Islet precursor cell (in vitro differentiated cells): ENCODE measurements at places on chromosomes 1 and 21.

GRCh38 chr1:22772014-22772413 is 61.4 kb downstream of the EPHB2 start:
- no peak for DNase-seq

GRCh38 chr1:183586926-183587325 is 3.3 kb downstream of the NCF2 start:
- no peak for DNase-seq

DNA sequence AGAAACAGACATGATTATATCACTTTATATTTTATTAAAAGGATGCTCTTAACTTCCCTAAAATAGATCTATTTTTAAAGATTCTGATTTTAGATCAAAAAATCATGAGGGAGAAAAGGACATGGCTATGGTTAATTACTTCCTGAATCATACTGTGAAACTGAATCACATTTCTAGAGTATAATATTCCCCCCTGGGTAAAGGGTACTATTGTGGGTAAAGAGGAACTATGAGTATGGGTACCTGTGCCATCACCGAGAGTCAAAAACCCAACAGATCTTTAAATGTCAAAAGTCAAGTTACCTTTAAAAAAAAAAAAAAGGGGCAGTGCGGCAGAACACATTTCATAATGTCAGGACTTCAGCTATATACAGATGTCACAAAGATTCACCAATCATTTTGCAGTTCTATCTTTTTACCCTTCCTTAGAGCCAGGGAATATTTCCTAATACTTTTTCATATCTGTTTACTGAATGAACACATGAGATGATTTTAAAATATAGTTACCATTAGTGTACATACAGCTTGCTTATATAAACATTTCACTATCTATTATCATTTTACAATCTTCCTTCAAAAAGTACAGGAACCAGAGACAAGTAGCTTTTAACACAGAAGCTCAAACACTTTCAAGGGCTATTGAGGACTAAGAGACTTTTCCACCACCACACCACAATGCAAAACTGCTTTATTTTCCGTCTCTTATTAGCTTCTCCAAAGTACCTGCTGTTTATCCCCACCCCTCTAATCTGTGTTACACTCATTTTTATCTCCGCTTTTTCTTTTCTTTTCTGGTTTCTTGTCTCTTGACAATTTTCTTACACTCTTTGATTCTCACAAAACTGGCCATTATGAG is 45.0 kb downstream of the EVI5 start:
- DNase-seq, result no peak

GRCh38 chr1:6502000-6502891 is 10.8 kb upstream of the PLEKHG5 start:
- DNase-seq, result peak; percentile 50

- no peak for DNase-seq
These were observed 52.2 kb downstream of the PUM1 start for GRCh38 chr1:31013187-31013864.

DNA sequence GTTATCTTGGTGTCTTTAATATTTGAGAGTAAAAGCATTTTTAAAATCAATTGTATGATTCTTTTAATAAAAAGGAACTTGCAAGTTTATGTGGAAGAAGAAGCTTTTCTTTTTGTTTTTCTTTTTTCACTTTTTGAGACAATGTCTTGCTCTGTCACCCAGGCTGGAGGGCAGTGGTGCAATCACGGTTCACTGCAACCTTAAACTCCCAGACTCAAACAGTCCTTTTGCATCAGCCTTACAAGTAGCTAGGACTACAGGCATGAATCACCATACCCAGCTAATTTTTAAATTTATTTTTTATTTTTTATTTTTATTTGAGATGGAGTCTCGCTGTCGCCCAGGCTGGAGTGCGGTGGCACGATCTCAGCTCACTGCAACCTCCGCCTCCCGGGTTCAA is 34.1 kb downstream of the CMPK1 start:
- no peak for DNase-seq

DNA sequence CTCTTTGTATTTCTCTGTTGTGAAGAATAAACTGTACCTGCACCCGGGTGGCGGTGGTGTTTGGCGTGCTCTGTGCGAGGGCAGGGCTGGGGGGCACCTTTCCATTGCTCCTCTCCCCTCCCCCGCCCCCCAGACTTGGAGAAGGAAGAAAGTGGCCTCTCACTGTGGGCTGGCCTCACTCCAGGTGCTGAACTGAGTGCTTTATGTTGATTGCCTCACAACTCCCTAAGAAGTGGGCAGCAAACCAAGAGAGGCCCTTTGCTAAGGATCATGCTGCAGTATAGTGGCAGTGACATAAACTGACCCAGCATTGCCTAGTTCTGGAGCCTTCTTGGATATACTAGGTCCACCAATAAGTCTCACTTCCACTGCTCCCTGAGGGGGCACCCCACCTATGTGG is 20.2 kb downstream of the A3GALT2 start:
- DNase-seq, result no peak

GRCh38 chr21:26814386-26814785 is 30.8 kb downstream of the ADAMTS1 start:
- DNase-seq, result no peak

GRCh38 chr1:197152662-197153061 is 6.2 kb upstream of the ASPM start:
- DNase-seq, result no peak

GRCh38 chr1:27727126-27727525 is 1.4 kb downstream of the FAM76A start:
- no peak for DNase-seq

- no peak for DNase-seq
These were observed 278.5 kb downstream of the LRRC7 start for GRCh38 chr1:69846267-69846666.

DNA sequence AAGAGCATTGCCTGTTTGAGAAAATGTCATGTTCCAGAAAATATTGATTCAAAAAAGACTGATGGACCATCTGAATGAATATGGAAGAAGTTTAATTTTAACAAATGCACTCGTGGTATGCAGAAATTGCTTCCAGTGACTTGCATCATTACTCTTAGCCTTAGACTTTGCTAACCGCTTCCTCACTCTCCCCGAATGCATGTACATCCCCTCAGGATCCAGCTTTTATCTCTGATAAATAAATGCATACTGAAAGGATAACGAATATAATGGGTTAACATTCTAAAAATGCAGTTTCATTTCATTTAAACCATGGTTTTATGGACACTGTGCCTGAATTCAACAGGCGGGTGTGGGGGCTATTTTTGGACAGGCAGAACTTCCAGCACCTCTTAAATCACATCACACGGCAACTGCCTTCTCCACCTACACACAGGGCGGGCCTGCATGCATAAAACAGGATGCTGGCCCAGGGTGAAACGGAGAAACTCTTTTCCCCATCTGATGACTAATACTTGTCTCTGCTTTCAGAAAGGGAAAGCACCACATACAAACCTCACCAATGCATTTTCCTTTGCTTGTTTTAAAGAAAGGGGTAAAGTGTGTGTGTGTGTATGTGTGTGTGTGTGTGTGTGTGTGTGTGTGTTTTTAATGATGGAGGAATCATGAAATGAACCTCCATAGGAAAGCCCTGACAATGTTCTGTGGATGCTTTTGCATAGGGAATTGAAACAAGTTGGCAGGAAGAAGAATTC is 48.7 kb downstream of the SPAG17 start:
- DNase-seq, result no peak

- no peak for DNase-seq
These were observed 38.9 kb upstream of the ERO1B start for GRCh38 chr1:236320671-236321070.

DNA sequence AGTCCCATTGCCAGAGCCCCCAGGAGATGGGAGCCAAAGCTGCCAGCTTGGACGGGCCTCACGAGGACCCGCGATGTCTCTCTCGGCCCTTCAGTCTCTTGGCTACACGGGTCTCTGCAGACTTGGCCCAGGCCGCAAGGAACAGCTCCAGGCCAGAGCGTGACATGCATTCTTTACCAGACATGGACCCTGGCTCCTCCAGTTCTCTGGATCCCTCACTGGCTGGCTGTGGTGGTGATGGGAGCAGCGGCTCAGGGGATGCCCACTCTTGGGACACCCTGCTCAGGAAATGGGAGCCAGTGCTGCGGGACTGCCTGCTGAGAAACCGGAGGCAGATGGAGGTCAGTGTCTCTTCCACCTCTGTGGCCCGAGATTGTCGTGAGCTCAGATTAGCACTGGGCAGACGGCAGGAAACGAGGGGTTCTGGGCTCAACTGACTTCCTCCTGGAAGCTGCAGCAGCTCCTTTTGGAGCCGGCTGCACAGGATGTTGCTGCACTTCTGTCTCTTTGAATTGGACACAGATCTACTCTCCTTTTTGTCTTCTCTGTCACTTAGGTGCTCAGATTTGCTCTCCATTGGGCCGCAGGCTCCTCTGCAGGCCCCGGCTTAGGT is 68.0 kb downstream of the DISC1 start:
- peak; percentile 44 for DNase-seq

GRCh38 chr1:208151728-208152598 is 92.2 kb downstream of the PLXNA2 start:
- no peak for DNase-seq

DNA sequence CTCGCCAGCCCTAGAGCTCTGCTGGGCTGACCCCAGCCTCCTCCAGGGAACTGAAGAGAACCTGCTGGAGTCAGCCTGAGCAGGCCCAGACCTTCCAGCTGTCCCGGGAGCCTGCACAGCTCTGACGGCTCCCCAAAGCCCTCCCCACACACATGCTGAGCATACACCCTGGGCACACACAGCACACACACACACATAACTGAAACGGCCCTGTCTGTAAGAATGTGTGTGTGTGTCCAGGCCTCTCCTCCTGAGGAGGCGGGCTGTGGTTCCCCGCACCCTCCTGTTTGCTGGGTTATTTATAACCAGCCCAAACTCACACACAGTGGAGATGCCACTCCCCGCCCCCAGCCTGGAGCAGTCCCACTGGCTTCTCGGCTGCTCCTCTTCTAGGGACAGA is 20.2 kb downstream of the SDC3 start:
- DNase-seq, result peak; percentile 92

DNA sequence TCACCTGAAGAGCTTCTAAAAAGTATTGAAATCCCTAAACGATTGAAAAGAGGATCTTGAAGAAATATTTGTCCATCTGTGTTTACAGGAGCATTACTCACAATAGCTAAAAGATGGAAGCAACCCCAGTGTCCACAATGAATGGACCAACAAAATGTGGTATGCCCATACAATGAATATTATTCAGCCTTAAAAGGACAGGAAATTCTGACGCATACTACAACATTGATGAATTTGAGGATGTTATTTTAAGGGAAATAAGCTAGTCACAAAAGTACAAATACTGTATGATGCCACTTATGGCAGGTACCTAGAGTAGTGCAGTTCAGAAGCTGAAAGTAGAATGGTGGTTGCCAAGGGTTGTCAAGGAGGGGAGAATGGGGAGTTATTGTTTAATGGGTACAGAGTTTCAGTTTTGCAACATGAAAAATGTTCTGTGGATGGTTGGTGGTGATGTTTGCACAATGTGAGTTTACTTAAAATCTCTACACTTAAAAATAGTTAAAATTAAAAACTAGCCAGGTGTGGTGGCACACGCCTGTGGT is 37.1 kb upstream of the GADD45A start:
- DNase-seq, result no peak

- no peak for DNase-seq
These were observed 151.2 kb downstream of the DMRTA2 start for GRCh38 chr1:50271968-50272578.

DNA sequence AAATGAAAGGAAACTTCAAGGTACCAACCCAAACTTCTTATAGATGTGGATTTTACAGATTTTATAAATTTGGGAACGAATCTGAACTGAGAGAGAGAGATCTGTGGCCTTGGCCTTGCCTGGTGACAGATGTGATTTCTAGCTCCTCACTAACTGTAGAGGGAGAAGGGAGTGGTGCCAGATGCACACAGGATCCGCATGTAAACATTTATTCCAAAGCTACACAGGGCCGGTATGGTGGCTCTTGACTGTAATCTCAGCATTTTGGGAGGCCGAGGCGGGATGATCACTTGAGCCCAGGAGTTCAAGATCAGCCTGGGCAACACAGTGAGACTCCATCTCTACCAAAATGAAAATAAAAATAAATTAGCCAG is 77.1 kb downstream of the PGBD5 start:
- no peak for DNase-seq

GRCh38 chr1:70405780-70406416 is 5.2 kb upstream of the CTH start:
- DNase-seq, result no peak

GRCh38 chr1:113314600-113314999 is 75.7 kb upstream of the MAGI3 start:
- DNase-seq, result no peak

DNA sequence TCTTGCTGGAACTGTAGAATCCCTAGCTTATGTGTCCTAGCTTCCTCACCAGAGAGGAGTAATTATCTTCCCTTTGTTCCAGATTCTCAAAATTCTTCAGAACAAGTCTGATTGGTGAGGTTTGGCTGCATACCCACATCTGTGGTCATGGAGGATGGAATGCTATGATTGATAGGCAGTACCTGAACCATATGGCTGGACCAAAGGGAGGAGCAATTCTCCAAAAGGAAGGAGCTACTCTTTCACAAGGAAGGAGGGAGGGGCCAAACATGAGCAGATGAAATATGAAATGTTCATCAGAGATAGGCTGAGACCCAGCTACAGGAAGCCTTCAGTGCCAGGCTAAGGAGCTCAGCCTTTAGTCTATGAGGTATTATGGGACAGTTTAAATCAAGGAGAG is 5.0 kb upstream of the RNF19B start:
- no peak for DNase-seq

DNA sequence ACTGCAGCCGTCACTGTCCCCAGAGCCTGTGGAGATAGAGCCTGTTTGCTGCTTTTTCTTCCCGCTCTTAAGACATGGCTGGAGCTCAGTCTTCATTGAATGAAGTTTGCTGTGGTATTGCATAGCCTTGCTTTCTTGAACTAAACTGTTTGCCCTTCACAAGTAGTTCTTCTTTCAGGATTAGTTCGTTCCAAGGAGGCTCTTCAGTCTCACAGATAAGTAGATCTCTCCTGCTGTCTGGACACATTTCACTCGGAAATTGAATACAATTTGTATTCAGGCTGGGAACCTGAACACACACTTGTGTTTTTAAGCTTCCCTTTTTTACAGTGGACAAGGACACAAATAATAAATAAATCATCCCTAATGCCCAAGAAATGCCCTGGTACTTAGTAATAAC is 34.7 kb downstream of the IFNAR1 start:
- DNase-seq, result no peak

DNA sequence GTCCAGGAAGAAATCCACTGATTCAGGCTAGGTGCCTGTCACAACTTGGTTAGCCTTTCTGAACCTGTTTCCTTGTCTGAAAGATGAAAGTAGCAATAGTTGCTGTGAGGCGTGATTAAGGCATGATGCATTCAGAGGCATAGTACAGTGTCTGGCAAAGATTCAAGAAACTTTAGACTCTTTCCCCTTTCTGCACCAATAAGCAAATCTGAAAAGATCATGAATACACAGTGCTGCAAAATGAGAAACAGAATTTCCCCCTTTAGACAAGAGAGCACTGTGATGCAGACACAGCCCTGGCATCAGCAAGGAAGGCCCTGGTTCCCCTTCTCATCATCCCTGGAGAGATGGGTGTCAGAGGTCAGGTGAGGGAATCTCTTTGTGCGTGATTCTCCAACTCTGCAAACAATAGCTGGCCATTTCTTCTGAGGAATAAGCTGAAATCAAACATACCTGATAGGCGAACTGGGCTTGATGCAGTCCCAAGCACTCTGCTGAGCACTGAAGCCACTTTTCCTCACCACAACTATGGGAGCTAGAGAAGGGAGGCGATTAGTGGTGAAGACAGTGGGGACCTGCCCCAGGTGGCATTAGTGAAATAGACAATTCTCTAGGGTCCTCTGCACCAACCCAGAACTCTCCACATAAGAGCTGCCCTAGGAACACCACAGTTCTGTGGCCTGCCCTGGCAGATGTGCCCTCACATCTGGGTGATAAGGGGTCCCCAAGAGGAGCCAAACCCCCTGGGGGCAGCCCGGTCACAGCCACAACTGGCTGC is 41.7 kb downstream of the ITPKB start:
- DNase-seq, result no peak
